ENCODE measurements at places on chromosomes 7 and 10. TPM values are rescaled to one million over a fixed set of nuclear protein-coding genes. Genes with fewer than 3 reads are reported as not detected.

The HTRA1 gene
- total RNA-seq, result 0.39 TPM

The SEC31B gene
- 30.9 TPM for total RNA-seq

The PLXDC2 gene
- total RNA-seq, result 0.20 TPM

The MBL2 gene
- total RNA-seq, result not detected

The EPO gene
- 0.30 TPM for total RNA-seq

The CFAP46 gene
- total RNA-seq, result 1.4 TPM

The LRRN3 gene
- 0.07 TPM for total RNA-seq

The TBRG4 gene
- 136 TPM for total RNA-seq

The DENND11 gene
- 23.4 TPM for total RNA-seq

All from HCT116 (cell line).